ENCODE measurements at places on chromosomes 2 and 18. TPM values are rescaled to one million over a fixed set of nuclear protein-coding genes. Genes with fewer than 3 reads are reported as not detected.

Gene XDH
- total RNA-seq = not detected

Gene IL1F10
- not detected for total RNA-seq

Gene ABCG8
- total RNA-seq = not detected

Gene IL1RL2
- total RNA-seq = not detected

Gene SERPINB13
- total RNA-seq = not detected

Gene ANKRD23
- 14.8 TPM for total RNA-seq

Gene SLC30A3
- total RNA-seq = 0.38 TPM

GRCh38 chr2:122528061-122528460, 772.6 kb downstream of the TSN start:
- H3K4me1 ChIP-seq = no peaks in the 10 kb centered on the region
- H3K27ac ChIP-seq = no peak overlapping the region
- no peak overlapping the region for H3K4me3 ChIP-seq
- no peaks in the 10 kb centered on the region for H3K27me3 ChIP-seq
- no peaks in the 10 kb centered on the region for H3K36me3 ChIP-seq
- no peak for DNase-seq

GRCh38 chr2:72524071-72524470, 301.8 kb downstream of the EXOC6B start:
- no peak overlapping the region for H3K4me3 ChIP-seq
- H3K27me3 ChIP-seq = no peaks in the 10 kb centered on the region
- no peak overlapping the region for H3K27ac ChIP-seq
- H3K4me1 ChIP-seq = no peaks in the 10 kb centered on the region
- no peak for DNase-seq

GRCh38 chr18:76459312-76459686, 35.7 kb downstream of the ZNF516 start:
- no peaks in the 10 kb centered on the region for H3K4me1 ChIP-seq
- no peaks in the 10 kb centered on the region for H3K36me3 ChIP-seq
- DNase-seq = no peak
- H3K4me3 ChIP-seq = no peak overlapping the region

GRCh38 chr18:60873708-60874107, 459.5 kb upstream of the CDH20 start:
- no peak overlapping the region for H3K4me3 ChIP-seq
- no peak overlapping the region for H3K27ac ChIP-seq
- H3K36me3 ChIP-seq = no peaks in the 10 kb centered on the region
- no peaks in the 10 kb centered on the region for H3K4me1 ChIP-seq
- DNase-seq = no peak

- H3K4me3 ChIP-seq = peak overlapping the region; percentile 44
- no peaks in the 10 kb centered on the region for H3K36me3 ChIP-seq
- peaks cover 7% of the 10 kb centered on the region for H3K4me1 ChIP-seq
- no peak overlapping the region for H3K27ac ChIP-seq
- H3K27me3 ChIP-seq = peaks cover 81% of the 10 kb centered on the region
- DNase-seq = no peak
Measured at GRCh38 chr2:68320118-68320641, 431 bp upstream of the CNRIP1 start.

GRCh38 chr2:47767880-47768609, 14.9 kb upstream of the MSH6 start:
- no peak overlapping the region for H3K4me3 ChIP-seq
- no peaks in the 10 kb centered on the region for H3K36me3 ChIP-seq
- peaks cover 11% of the 10 kb centered on the region for H3K4me1 ChIP-seq
- peaks cover 3% of the 10 kb centered on the region for H3K27me3 ChIP-seq

- no peak overlapping the region for H3K27ac ChIP-seq
- H3K36me3 ChIP-seq = no peaks in the 10 kb centered on the region
- H3K4me1 ChIP-seq = peaks cover 3% of the 10 kb centered on the region
- peaks cover 40% of the 10 kb centered on the region for H3K27me3 ChIP-seq
Measured at GRCh38 chr2:68287580-68288441, 31.9 kb downstream of the CNRIP1 start.

- no peak overlapping the region for H3K27ac ChIP-seq
- no peaks in the 10 kb centered on the region for H3K27me3 ChIP-seq
- H3K36me3 ChIP-seq = no peaks in the 10 kb centered on the region
- no peak for DNase-seq
Measured at GRCh38 chr2:51105811-51106210, 73.9 kb upstream of the NRXN1 start.

- no peak overlapping the region for H3K4me3 ChIP-seq
- H3K4me1 ChIP-seq = peaks cover 1% of the 10 kb centered on the region
- H3K27ac ChIP-seq = no peak overlapping the region
- no peaks in the 10 kb centered on the region for H3K36me3 ChIP-seq
Measured at GRCh38 chr2:309148-309953, 21.5 kb upstream of the ALKAL2 start.

- peak overlapping the region; percentile 67 for H3K4me3 ChIP-seq
- peaks cover 67% of the 10 kb centered on the region for H3K27me3 ChIP-seq
- H3K36me3 ChIP-seq = no peaks in the 10 kb centered on the region
- DNase-seq = no peak
Measured at GRCh38 chr2:172234716-172235691, 132.3 kb upstream of the DLX2 start.

- H3K4me1 ChIP-seq = no peaks in the 10 kb centered on the region
- H3K36me3 ChIP-seq = no peaks in the 10 kb centered on the region
- peaks cover 4% of the 10 kb centered on the region for H3K27me3 ChIP-seq
- no peak for DNase-seq
- H3K4me3 ChIP-seq = no peak overlapping the region
- H3K27ac ChIP-seq = no peak overlapping the region
Measured at GRCh38 chr18:45589356-45590035, 25.8 kb upstream of the SLC14A2 start.

All from activated CD8-positive, alpha-beta memory T cell treated with anti-CD3 and anti-CD28 coated beads, Interleukin-2, amount 10 ng/mL, durations not matched to agents 7 days and 5 days (primary cell).